ENCODE measurements at places on chromosomes 3 and 15.

- DNase-seq: no peak
Observed at GRCh38 chr3:31671976-31672375, 139.3 kb downstream of the STT3B start.

- DNase-seq: no peak
Observed at GRCh38 chr3:100873611-100874010, 119.6 kb downstream of the ABI3BP start.

GRCh38 chr15:58115692-58116091, 22.5 kb upstream of the AQP9 start:
- no peak for DNase-seq

GRCh38 chr3:184361532-184361931, at the start of the genes CLCN2 and POLR2H:
CLCN2 (minus strand) TSS chr3:184361605; CDS start chr3:184361479, 126 bp downstream.
POLR2H (plus strand) TSS chr3:184361710; CDS start chr3:184363493, 1,783 bp downstream.
- DNase-seq: no peak

DNA sequence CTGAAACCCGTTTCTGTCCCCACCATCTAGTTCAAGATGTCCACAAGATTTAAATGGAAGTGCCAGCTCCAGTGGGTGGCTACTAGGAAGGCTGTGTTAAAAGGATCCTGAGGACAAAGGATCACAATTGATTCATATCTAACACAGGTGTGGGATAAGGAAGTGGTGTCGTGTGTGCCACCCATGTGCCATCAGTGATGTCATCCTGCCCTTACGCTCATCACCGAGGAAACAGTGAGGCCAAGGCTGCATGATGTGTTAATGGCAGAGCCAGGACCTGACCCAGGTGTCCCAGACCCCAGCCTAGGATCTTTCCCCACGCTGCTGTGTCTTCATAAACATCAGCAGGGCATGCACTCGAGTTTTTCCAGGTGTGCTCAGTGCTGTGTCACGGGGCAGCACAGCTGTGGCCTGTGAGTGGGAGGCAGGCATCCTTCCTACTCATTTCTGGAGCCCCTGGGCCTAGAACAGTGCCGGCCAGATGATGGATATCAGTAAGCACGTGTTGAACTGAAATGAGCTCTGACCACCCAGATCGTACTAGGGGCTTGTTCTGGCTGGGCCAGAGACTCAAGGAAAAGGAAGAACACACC, 10.6 kb upstream of the TGM5 start:
- no peak for DNase-seq

DNA sequence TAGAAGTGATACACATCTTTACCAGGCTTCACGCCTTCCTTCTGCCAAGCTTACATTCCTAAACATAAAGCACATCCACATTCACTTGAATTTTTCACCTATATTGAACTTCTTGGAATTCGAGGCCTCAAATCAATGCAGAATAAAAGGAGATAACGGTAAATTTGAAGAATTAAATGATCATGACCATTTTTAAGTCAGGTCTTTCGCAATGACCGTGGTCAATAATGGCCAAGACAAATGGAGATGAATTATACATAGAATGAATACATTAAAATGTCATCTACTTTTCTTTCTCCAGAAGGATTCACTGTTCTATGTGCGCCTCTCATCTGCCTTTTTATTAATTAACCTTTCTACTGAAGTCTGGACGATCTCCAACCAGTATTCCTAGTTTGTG, 5.3 kb upstream of the GOLGA8A start:
- no peak for DNase-seq

GRCh38 chr3:11699083-11699427, 55.3 kb upstream of the VGLL4 start:
- no peak for DNase-seq

DNA sequence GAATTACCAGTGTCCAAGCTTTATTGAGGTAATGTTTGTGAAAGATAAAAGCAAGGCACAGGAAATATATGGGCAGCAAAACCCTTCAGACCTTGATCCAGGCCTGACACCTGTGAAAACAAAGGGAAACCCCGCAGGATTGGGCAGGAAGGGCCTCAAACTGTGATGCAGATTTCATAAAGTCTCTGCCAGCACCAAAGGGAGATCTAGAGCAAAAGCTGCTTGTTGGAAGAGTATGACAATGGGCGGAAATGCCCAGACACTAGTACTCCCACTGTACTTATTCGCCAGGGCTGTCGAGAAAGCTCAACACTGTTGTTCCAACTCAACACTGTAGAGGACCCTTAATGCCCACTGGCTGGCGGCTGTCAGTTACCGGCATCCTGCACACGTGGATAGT, 207.9 kb downstream of the CD47 start:
- no peak for DNase-seq

DNA sequence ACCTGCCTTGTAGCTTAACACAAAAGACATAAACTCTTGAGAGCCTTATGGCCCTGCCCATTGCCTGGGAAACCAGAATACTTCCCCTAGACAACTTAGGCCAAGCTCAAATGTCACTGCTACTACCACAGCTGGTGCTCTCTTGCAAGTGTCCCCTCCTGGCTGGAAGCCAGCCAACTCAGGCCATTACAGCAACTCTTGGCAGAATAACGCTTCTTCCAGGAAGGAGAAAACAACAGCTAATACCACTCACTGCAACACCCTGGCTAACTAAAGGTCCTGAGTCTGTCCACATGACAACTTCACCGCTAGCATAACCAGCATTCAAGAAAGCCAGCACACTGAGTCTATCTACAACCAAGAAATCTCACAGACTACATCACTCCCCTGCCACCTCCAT, 5.1 kb upstream of the B4GALT4 start:
- DNase-seq: no peak

DNA sequence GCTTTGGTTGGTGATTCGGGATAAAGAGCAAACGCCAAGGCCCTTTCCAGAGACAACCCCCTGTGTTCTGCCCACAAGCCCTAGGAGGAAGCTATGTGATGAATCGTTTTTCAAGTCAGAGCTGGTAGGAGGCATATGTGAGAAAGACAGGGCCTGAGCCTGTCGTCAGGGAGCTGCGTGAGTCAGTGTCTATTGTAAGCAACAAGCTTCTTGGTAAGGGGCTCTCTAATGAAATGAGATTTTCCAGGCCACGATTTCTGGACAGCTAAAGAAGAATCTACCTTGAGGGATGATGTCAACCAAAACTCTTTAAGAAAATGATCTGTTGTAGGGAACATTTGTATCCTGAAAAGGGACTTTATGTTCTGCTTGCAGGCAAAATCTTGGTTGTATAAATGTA, 318.9 kb upstream of the IL12A start:
- no peak for DNase-seq

GRCh38 chr3:189570916-189571315, 60.3 kb upstream of the TP63 start:
- no peak for DNase-seq

DNA sequence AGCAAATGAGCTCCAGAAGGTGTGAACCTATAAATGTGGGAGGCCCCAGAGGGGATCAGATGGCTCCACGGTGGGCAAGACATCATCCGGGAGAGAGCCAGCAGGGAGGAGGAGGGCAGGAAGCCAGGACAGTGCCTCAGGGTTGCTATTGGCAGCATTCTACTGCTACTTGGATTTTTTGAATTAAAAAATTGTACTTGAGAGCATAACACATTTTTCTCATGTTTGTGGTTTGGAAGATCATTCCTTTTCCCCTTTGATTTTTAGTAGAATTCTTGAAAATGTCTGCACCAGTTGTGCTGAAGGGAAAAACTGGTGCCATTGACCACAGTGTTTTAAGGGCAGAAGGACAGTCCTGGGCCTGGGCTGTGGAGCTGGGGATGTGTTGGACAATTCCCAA, 59.2 kb downstream of the LYZL4 start:
- DNase-seq: no peak

- no peak for DNase-seq
Observed at GRCh38 chr3:189710620-189711402, 79.6 kb downstream of the TP63 start.

GRCh38 chr3:64977308-64978100, 289.7 kb upstream of the ADAMTS9 start:
- DNase-seq: no peak

DNA sequence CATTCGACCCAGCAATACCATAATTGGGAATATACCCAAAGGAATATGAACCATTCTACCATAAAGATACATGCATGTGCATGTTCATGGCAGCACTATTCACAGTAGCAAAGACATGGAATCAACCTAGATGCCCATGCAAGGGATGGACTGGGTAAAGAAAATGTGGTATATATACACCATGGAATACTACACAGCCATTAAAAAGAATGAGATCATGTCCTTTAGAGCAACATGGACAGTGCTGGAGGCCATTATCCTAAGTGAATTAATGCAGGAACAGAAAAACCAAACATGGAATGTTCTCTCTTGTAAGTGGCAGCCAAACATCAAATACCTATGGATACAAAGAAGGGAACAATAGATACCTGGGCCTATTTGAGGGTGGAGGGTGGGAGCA, 7.4 kb downstream of the ETFA start:
- no peak for DNase-seq

DNA sequence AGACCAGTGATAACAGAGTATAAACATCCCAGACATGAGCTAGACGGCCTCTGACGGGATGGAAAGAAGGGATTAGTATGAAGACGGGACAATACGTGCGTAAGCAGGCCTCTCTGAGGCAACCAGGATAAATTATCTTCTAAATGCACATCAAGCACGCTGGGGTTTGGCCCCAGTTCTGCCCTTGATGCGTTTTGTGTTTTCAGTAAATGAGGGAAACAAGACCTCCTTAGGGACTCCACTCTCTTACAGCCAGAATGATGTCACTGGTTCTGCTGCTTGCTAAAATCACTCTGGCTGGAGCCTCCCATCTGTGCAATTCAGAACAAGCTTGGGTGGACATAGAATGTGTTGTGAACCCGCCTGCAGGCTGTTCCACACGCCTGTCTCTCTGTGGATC, 156.0 kb upstream of the MCTP2 start:
- DNase-seq: no peak

Measured in stimulated activated CD8-positive, alpha-beta memory T cell treated with anti-CD3 and anti-CD28 coated beads, Interleukin-2, amount 100 ng/mL, for 1 hour (primary cell).